ENCODE measurements at places on chromosomes 5 and 9. TPM values are rescaled to one million over a fixed set of nuclear protein-coding genes. Genes with fewer than 3 reads are reported as not detected.

GRCh38 chr9:129476821-129477611 lies 143.9 kb downstream of the C9orf50 start:
- no peaks in the 10 kb centered on the region for H3K36me3 ChIP-seq
- no peak for DNase-seq
- H3K4me3 ChIP-seq: no peak overlapping the region
- H3K27ac ChIP-seq: no peak overlapping the region
- H3K4me1 ChIP-seq: peaks cover 5% of the 10 kb centered on the region

GRCh38 chr9:129323999-129324553 lies 146.0 kb upstream of the IER5L start:
- H3K27ac ChIP-seq: no peak overlapping the region
- peaks cover 26% of the 10 kb centered on the region for H3K4me1 ChIP-seq
- no peaks in the 10 kb centered on the region for H3K27me3 ChIP-seq
- H3K4me3 ChIP-seq: no peak overlapping the region

DNA sequence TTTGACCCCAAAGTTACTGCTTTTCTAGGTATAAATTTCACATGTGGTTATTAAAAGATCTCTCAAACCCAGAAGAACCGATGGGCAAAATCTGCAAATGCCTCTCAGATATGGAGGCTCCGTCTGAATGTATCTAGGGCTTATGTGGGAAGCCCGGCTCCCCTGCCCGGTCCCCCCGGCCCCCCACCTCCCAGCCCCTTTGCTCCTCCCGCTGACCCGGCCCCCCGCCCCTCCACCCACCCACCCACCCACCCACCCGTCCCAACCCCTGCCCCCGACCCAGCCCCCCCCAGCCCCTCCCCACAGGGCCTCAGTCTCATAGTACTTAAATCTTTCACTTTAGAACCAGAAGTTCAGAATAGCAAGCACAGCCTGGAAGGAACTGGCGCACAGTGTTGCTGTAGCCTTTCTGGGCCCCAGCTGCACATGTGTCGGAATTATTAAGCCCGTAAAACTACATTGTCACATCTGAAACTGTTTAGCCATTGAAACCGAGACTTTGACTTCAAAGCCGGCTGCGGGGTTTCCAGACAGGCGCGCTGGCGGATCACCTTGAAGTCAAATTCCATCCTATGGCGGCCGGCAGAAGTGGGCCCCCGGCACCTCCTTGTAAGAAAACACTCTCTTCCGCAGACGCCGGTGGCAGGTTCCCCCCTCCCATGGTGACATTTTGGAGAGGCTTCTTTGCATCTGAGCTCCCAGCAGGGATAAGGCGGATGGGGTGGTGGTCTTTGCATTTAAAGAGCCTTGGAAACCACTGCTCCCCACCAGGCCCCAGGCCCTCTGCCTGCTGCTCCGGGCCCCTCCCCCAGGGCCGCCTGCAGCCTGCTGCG lies 12.8 kb downstream of the NKD2 start:
- no peaks in the 10 kb centered on the region for H3K36me3 ChIP-seq
- no peaks in the 10 kb centered on the region for H3K4me1 ChIP-seq
- no peaks in the 10 kb centered on the region for H3K27me3 ChIP-seq
- H3K4me3 ChIP-seq: no peak overlapping the region
- no peak overlapping the region for H3K27ac ChIP-seq

DNA sequence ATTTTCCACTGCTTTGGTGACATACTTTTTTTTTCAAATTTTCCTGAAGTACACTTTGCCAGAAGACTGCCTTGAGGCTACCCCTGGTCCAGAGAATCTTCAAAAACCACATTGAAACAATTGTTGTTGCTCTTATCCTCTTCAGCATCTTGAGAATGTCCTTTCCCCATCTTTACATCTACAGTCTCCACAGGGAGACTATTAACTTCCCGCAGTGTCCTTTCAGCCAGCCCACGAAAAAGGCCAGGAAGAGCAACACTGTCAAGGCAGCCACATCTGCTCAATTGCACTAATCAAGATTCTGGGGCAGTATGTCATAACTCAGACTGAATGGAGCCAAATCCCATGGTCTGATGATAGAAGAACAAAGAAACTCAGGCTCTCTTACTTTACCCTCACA lies 148.3 kb downstream of the ENC1 start:
- no peak overlapping the region for H3K4me3 ChIP-seq
- no peak for DNase-seq
- H3K4me1 ChIP-seq: peaks cover 16% of the 10 kb centered on the region

The CDKN2B gene
- total RNA-seq: 1.3 TPM

GRCh38 chr5:147645197-147645596 lies 135.3 kb upstream of the DPYSL3 start:
- H3K36me3 ChIP-seq: peaks cover 2% of the 10 kb centered on the region
- no peaks in the 10 kb centered on the region for H3K27me3 ChIP-seq
- H3K4me1 ChIP-seq: no peaks in the 10 kb centered on the region

The CPLANE1 gene
- 21.1 TPM for total RNA-seq

DNA sequence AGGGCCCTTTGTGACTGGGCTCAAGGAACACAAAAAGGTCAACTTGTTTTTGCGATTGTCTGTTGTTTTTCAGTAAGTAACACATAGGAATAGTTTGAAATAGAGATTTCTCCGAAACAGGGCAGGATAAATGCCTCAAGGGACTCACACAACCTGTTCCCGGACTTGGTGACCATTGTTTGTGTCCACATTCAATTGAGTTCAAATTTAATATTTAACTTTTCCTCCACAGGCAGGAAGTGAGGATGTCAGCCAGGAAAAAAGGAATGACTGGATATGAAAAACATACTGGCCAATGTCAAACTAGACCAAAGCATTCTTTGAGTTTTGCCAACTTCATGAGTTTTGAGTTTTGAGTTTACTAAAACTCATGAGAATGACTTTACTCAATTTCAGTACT lies 72.7 kb downstream of the SPATA31C2 start:
- DNase-seq: no peak
- no peak overlapping the region for H3K27ac ChIP-seq
- no peaks in the 10 kb centered on the region for H3K36me3 ChIP-seq
- H3K27me3 ChIP-seq: peaks cover 3% of the 10 kb centered on the region

GRCh38 chr5:136732751-136733150 lies 367.4 kb upstream of the TRPC7 start:
- DNase-seq: no peak
- H3K4me3 ChIP-seq: no peak overlapping the region
- H3K4me1 ChIP-seq: no peaks in the 10 kb centered on the region
- H3K36me3 ChIP-seq: no peaks in the 10 kb centered on the region

DNA sequence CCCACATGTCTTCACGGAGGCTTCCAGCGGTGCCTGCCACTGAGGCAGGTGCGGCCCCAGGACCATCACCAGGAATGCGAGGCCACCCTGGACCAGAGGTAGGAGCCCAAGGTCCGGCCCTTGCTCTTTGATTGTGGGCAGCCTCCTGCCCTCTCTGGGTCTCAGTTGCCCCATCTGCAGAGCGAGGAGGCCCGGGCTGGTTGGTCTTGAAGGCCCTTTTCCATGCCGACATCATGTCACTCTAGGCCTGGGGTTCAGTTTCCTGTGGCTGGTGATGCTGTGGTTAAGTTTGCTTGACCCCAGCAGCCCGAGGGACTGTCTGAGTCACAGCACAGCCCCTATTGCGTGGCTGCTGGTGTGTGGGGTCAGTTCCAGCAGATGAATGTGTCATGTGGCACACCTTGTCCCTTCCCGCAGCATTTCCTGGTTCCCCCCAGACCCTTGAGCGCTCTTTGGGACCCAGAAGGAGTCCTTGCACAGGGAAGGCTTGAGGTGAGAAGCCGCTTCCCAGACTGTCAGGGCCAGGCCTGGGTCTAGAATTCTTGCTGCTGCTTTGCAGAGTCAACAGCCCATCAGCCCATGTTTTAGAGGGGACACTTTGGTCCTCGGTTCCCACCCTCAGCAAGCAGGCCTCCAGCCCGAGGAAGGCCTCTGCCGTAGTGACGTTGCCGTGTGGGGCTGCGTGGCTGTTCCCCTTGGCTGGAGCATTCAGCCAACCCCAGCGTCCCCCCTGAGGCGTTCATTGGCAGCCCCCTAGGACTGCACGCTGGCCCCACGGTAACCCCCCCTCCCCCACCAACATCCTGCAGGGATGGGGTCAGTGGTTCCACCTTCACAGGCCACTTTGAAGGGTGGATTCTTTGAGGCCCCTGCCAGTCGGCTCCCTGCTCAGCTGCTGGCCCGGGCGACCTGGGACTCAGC lies 31.0 kb upstream of the HMCN2 start:
- no peaks in the 10 kb centered on the region for H3K36me3 ChIP-seq
- peaks cover 13% of the 10 kb centered on the region for H3K4me1 ChIP-seq
- DNase-seq: no peak
- H3K27ac ChIP-seq: no peak overlapping the region

DNA sequence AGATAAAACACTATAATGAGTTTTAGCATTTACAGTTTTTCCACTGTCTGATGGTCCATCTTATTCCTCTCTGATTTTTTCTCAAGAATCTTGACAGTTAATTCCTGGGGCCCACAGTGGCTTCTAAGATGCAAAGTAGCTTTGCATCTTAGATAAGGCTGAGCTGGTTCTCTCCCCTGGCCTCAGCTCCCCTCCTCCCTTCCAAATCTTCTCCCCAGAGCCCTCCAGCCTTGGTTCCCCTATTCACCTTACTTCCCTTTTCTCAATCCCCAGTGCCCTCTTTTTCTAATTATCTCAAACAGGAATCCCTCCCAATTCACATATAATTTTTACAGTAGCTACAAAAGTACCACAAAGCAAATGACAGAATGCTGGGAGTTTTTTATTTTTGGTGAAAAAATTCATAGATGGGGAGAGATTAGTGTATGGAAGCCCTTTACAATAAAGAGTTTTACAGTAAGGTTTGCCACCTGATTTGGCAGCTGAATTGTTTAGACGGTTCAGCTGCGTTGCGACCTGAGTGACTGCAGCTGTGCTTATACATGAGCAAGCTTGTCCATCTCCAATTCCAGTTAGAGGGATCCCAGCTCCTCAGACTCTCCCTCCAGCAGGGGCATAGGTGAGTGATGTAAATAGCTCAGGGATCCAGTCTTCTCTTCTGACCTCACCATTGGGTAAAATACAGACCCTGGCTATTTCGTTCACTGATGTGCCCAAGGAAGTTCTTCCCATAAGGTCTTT lies 51.4 kb upstream of the CKMT2 start:
- peak; percentile 17 for DNase-seq
- no peak overlapping the region for H3K4me3 ChIP-seq
- peaks cover 11% of the 10 kb centered on the region for H3K4me1 ChIP-seq
- no peaks in the 10 kb centered on the region for H3K36me3 ChIP-seq
- H3K27me3 ChIP-seq: no peaks in the 10 kb centered on the region

GRCh38 chr9:134678666-134679443 lies 37.3 kb downstream of the COL5A1 start:
- no peak overlapping the region for H3K27ac ChIP-seq
- no peak overlapping the region for H3K4me3 ChIP-seq
- no peaks in the 10 kb centered on the region for H3K27me3 ChIP-seq
- H3K36me3 ChIP-seq: no peaks in the 10 kb centered on the region
- no peak for DNase-seq
- no peaks in the 10 kb centered on the region for H3K4me1 ChIP-seq

The RANBP17 gene
- total RNA-seq: not detected

The ZNF483 gene
- 3.0 TPM for total RNA-seq

- H3K4me1 ChIP-seq: peaks cover 20% of the 10 kb centered on the region
- peaks cover 7% of the 10 kb centered on the region for H3K27me3 ChIP-seq
- H3K27ac ChIP-seq: no peak overlapping the region
- H3K4me3 ChIP-seq: no peak overlapping the region
These were observed 2.5 kb downstream of the PDCD1LG2 start for GRCh38 chr9:5512658-5513452.

The PPIC gene
- not detected for total RNA-seq

- no peaks in the 10 kb centered on the region for H3K4me1 ChIP-seq
- H3K27me3 ChIP-seq: peaks cover 40% of the 10 kb centered on the region
- H3K36me3 ChIP-seq: no peaks in the 10 kb centered on the region
- DNase-seq: no peak
- H3K27ac ChIP-seq: no peak within 1 kb of the TSS
These were observed at the start of gene HTR1A for GRCh38 chr5:63962279-63962678. TSS of gene HTR1A (minus strand) at chr5:63962445. CDS start at chr5:63961719, 726 bp downstream.

The ROPN1L gene
- total RNA-seq: 0.34 TPM

DNA sequence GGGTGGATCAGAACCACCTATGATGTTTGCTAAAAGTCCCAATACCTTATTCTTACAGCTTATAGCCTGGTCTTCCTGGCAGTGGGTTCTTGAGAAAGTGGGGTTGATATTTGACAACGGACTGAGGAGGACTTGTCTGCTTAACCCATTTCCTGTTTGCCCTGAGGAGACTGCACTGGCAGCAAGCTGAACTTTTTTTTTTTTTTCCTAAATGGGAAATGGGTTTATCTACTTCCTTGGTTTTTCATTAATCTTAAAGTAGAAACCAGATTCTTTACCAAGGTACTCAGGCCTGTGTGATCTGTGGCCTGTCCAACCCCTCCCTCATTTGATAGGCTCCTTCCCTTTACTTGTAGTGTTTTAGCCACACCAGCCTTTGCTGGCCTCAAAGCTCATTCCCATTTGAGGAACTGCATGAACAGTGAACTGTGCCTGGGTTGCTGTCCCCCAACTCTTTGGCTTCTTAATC lies 47.1 kb downstream of the C9orf57 start:
- H3K4me3 ChIP-seq: no peak overlapping the region
- no peaks in the 10 kb centered on the region for H3K36me3 ChIP-seq
- no peaks in the 10 kb centered on the region for H3K27me3 ChIP-seq
- no peaks in the 10 kb centered on the region for H3K4me1 ChIP-seq
- no peak overlapping the region for H3K27ac ChIP-seq
- DNase-seq: no peak

DNA sequence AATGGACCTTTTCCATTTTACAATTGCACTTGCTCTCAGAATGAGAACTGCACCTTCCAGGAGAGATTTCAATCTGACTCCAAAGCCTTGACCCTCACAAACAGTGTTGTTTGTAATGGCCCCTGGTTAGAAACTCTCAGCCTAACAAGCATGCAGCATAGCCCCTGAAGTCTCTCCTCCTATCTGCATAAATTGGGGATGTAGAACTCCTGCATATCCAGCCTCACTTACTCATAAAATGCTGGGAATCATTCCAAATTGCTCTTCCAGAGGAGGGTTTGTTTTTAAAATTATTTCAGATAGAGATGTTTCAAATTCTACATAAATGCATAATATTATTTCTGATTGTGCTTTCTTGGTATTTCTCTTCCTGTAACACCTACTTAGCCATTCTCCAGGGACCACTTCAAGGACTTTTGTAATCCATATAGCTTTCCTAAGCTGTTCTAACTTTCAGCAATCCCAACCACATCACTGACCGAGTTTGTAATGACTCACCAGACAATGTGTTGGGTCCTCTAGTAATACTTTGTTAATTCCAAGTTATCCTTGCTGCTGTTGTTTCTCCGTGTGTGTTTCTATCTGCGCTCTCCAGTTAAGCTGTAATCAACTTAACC lies 143.8 kb upstream of the CCDC152 start:
- no peak overlapping the region for H3K27ac ChIP-seq
- no peaks in the 10 kb centered on the region for H3K27me3 ChIP-seq
- H3K4me3 ChIP-seq: no peak overlapping the region
- no peak for DNase-seq
- H3K4me1 ChIP-seq: no peaks in the 10 kb centered on the region
- no peaks in the 10 kb centered on the region for H3K36me3 ChIP-seq

DNA sequence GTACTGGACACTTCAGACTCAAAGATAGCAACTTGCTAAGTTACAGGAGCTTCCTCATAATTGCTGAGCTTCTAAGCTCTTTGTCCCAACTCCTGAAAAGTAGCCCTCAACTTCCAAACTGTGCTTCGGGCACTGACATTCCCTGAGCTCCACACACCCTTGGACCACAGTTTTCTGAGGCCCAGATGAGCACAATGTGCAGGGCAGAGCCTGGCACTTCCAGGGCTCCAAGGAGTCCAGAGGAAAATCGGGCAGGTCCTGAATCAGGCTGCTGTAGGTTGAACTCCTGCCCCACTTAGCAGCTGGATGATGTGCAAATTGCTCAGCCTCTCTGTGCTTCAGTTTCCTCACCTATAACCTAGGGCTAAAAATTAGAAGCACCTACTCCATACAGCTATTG lies 54.6 kb upstream of the KCNIP1 start:
- H3K4me1 ChIP-seq: no peaks in the 10 kb centered on the region
- no peak overlapping the region for H3K4me3 ChIP-seq
- no peaks in the 10 kb centered on the region for H3K36me3 ChIP-seq
- DNase-seq: no peak

The GABRP gene
- total RNA-seq: not detected

Data from B cell (primary cell).